ENCODE measurements at places on chromosomes 1 and 21.

GRCh38 chr1:71667216-71667615 is 586.4 kb upstream of the ZRANB2 start:
- no peak for DNase-seq

DNA sequence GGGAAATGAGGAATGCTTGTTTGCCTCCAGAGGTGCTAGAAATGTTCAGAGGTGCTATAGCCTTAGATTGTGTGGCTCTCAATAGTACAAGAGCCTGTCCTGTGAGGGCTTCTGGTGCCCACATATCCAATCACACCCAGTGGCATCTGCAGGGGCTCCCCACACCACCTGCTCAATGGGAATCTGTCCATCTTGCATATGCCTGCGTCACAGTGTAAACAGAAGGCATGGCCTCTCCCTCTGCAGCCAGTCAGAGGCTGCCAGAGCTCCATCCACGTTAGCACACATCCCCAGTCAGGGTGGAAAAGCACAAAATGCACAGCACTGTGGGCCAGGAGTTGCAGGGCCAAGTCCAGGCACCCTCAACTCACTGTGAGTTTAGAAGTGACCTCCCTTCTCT is 113.6 kb upstream of the GRIK3 start:
- no peak for DNase-seq

GRCh38 chr1:155968670-155969069 is 9.7 kb downstream of the ARHGEF2 start:
- no peak for DNase-seq

GRCh38 chr1:19273106-19273843 is 15.3 kb downstream of the AKR7A3 start:
- no peak for DNase-seq

DNA sequence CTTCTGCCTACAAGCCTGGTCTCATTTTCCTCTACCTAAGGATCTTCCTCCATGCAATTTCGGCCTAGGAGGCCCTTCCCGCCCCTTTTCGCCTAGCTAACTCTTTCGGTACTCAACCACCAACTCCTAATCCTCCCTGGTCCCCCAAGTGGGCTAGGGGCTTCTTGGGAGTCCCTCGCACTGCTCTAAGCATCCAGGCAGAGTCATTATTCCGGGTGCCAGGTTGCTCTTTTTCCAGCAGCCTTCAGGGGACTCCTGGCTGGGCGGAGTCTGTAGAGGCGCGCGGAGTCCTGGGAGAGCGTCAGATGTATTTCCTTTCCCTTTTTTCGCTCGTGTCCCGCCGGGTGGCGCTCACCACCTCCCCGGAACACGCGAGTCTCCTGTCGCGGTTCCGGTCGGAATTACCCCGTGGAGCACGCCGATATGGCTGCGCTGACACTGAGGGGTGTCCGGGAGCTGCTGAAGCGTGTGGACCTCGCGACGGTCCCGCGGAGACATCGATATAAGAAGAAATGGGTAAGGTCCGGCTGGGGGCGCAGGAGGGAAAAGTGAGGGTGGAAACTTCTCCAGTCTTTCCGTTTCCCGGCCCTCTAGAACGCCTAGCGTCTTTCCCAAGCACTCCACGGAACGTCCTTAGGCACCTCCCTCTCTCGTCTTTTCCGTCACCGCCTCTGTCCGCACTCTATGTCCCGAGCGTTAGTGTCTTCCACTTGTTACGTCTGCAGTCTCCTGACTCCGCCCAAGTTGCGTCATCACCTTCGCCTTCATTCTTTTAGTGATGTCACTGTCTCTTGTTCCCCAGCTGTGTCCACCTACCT is at the start of gene NSUN4:
Gene NSUN4, plus strand, starts transcription at position 404 of the 818 bp plus-strand sequence. Its CDS starts 20 bp downstream, at position 424.
- peak; percentile 88 for DNase-seq

GRCh38 chr1:64875606-64876005 is 90.7 kb downstream of the JAK1 start:
- DNase-seq = no peak

DNA sequence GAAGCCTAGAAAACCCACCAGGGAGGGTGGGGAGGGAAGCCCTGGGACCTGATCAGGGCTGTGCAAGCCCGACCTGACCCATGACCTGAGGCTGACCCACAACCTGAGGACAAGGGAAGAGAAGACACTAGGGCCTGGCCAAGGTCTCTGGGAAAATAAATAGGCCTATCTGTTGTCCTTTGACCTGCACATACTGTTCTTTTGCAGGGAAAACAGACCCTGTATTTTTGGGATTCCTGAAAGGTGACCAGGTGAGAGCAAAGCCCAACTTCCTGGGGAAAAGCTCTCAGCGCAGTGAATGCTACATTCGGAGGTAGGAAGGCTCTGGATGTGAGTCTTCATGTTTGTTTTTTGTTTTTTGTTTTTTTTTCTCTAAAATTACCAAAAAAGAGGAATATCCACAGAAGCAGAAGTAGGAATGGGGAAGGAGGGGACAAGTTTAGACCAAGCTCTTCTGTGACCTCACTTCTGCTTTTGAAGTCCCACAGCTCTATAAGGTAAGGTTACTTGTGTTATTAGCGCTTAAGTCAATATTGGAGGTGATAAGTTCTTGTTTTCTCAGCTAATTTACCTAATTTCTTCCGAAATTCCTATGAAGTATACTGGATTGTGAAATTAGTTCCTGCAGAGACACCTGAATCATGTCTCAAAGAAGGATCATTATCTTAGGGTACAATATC is 26.2 kb upstream of the LYST start:
- DNase-seq = no peak

GRCh38 chr1:29831500-29832117 is 595.3 kb downstream of the PTPRU start:
- no peak for DNase-seq

DNA sequence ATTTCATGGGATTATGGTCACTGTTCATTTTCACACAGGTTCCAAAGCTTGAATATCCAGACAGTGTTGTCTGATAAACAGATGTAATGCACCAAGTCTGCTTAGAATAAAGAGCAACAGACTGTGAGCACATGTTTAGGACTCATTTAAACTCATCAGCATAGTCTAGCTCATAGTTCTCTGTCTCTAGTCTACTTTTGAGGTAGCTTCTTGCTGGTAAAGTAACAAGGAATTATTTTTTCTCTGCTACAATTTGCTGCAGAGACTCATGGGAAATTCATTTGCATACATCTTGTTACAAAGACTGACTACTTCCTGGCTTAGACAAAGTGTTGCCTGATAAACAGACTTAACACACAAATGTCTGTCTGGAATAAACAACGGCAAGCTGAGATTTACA is 187.2 kb downstream of the NFIA start:
- DNase-seq = no peak

DNA sequence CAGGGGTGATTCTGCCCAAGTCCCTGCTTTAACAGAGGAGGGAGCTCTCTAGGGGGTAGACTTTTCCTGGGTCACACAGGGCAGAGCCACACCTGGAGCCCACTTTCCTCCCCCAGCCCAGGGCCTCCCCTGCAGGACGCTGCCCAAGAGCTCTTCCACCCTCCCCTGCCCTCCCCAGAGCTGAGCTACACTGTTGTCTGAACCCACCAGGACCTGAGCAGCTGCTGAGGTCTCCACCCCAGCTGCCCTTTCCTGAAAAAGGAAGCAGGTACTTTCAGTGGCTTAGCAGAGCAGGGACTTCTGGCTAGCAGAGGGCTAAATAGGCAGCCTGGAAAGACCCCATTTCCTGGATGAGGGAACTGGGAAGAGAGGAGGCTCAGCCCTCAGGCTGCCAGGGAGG is 169.3 kb upstream of the ETV3 start:
- DNase-seq = no peak

GRCh38 chr1:46405724-46406123 is 11.6 kb downstream of the FAAH start:
- DNase-seq = no peak

DNA sequence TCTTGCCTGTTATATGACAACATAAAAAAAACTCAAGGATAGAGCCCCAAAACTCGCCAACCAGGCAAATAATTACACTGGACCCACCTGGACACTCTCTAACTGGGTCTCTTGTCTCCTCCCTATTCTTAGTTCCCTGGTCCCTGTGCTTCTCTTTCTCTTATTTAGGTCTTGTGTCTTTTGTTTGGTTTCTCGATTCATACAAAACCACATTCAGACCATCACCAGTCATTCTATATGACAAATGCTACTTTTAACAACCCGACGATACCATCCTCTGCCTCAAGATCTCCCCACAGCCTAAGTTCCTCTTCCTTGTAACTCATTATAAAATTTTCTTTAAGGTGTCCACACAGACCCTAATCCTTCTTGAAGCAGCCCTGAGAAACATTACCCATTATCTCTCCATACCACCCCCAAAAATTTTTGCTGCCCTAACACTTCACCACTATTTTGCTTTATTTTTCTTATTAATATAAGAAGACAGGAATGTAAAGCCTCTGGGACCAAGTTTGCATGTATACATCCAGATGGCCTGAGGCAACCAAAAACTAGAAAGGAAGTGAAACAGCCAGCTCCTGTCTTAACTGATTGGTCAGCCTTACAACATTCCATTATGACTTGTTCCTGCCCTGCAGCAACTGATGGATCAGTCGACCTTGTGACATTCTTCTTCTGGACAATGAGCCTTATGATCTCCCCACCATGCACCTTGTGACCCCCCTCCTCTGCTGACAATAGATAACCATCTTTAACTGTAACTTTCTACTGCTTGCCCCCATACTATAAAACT is 638.2 kb downstream of the AMY1C start:
- no peak for DNase-seq

DNA sequence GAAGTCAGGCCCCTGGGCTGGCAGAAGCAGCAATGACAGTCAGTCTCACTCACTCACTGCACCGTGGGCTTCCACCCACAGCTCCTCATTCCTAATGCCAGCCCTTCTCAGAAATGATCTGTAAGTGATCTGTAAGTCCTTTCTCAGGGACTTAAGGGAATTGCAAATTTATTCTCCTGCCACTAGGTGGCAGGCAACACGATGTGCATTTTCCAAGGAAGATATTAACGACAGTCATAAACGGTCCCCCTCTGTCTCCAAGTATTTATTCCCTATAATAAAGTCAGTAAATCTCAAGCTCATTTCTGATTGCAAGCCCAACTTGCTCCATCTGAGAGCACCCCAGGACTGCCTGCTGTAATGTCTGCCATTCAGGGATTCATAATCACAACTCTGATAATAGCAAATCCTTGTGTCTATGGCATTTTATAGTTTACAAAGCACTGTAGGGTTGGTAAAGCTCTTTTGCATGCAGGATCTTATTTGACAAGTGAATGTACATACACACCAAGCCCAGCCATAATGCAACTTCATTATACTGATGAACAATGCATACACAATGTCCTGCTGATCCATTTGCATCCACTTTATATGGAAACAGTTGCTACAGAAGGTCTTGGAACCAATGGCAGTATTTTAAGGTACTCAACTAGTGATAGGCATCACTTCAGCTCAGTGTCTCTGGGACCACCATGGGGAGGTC is 380.5 kb upstream of the CAMK1G start:
- DNase-seq = peak; percentile 39
